ENCODE measurements at places on chromosomes 5 and 9.

GRCh38 chr5:42235241-42235640 is 188.0 kb upstream of the GHR start:
- no peak for DNase-seq

DNA sequence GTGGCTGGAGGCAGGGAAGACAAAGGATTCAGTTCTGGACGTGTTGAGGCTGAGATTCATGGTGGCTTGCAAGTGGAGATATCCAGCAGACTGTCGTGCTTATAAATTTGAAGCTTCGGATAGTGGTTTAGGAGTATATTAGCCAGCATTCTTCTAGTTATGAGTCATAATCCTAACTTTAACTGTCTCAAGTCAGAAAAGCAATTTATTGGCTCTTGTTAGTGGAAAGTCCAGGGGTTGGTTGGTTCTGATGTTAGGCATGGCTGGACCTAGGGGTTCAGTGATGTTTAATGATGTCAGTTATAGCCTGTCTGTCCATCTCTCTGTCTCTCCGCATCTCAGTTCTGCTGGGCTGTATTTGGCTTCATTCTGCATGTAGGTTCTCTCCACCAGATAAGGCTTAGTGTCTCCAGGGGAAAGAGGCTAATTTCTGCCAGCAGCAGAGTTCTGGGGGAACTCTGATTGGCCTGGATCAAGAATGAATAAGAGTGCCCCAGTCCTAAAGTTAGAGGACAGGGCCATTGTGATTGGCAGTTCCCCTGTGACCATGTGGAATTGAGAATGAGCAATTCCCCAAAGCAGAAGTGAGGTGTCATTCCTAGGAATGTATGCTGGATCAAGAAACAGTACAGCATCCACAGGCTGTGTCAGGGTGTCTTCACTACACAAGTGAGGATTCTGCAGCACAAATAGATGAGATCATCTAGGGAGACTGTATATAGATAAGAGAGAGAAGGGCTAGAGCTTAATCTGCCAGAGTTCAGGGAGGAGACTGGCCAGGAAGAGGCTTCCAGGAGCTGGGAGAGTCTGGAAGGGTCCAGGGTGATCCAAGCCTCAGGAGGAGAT is 72.9 kb upstream of the SHB start:
- no peak for DNase-seq

GRCh38 chr5:88841212-88841611 is 41.8 kb downstream of the MEF2C start:
- DNase-seq: no peak

DNA sequence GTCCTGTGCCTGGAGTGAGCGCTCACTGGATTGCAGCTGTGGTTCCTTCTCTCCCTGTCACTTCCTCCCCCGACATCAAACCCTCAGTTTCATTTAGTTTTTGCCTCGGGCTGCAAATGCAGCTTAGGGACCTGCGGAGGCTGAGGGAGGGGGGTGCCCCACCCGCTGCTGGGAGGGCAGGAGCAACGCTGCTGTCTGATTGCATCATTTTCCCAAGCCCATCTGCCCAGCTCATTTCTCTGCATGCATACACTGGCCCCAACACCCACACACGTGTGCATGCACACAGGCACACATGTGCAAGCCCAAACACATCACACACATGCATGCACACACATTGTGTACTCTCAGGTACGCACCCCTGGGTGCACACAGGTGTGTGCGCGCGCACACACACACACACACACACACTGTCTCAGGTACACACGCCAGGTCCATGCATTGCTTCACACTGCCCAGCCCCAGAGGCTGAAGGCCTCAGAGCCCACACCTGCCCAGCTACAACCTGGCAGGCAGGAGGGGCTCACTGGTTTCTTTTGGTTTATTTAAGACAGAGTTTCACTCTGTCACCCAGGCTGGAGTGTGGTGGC is 3.4 kb downstream of the ASS1 start:
- DNase-seq: no peak

- no peak for DNase-seq
These were observed 15.9 kb downstream of the PTAR1 start for GRCh38 chr9:69743930-69744329.

GRCh38 chr5:108543486-108543885 is 161.6 kb upstream of the FBXL17 start:
- DNase-seq: no peak

GRCh38 chr9:33161011-33161588 is 6.0 kb downstream of the B4GALT1 start:
- peak; percentile 60 for DNase-seq

DNA sequence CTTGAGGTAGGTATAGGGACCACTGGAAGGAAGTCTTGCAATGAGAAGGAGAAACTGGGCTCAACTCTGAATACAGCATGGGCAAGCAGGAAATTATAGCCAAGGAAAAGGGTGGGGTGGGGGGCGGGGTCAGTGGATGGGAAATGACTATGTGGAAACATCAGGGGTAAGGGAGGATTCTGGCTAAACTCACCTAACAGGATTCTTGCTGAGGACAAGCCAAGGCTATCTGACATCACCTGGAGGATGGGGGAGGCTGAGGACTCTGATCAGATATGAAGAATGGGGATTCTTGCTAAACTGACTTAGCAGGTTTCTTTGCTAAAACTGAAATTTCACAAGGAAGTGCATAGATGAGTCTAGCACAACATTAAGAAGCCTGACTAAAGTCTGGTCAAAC is 40.8 kb downstream of the CTSL start:
- no peak for DNase-seq

DNA sequence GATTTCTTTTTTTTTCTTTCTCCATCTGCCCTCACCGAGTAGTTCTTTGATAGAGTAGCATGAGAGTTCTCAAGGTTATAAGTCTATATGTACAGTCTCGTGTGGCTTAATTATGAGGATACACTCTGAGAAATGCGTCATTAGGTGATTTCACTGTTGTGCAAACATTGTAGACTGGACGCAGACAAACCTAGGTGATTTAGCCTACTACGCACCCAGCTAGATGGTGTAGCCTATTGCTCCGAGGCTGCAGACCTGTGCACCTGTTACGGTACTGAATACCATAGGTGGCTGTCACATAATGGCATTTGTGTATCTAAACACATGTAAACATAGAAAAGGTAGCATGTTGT is 26.9 kb upstream of the CORO2A start:
- no peak for DNase-seq

GRCh38 chr9:14466429-14466818 is 152.5 kb upstream of the NFIB start:
- DNase-seq: no peak

DNA sequence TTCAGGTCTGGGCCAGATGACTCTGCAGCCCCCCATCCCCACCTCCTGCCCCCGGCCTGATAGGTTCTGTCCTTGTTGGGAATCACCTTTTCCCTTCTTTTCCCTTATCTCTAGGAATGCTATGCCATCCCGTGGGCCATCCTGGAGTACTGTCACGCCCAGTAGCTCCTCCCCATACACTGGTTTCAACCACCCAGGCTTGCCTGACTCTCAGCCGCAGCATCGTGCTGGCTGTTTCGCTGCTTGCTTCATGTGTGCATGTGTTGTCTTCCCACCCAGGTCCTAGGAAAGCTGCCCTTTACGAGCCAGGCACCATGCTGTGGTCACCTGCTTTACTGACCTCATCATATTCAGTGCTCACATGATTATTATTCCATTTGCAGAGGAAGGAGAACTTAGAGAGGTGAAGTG is 71.8 kb downstream of the ANGPTL2 start:
- DNase-seq: no peak

GRCh38 chr5:95331358-95331757 is 46.5 kb upstream of the MCTP1 start:
- DNase-seq: no peak

DNA sequence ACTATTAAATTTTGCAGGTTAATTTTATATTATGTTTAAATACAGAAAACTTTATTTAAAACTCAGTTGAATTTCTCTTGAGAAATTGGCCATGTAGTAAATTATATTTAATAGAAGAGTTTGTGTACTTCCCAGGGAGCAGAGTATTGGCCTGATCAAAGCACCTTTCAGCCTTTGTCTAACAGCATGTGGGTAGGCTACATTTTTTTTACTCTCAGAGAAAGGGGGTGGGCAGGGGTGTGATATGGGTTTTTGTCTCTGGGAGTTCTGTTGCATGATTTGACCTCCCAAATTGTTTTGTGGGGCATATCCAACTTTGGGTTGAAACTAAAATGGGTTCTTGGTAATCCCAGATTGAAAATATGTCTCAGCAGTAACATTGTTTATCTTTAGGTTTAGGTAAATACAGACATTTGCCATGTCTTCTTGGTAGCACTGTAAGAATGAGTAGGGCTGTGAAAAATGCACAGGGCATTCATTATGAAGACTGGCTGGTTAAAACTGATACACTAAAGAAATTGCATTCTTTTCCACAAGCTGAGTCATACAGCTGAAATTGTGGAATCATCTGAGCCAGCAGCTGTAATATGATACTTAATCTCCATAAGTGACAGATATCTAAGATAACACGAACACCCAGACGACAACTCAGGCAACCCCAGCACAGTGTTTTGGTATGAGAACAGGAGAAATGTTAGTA is 75.4 kb upstream of the CDKN2B start:
- no peak for DNase-seq

- DNase-seq: no peak
These were observed 46.5 kb upstream of the CEMIP2 start for GRCh38 chr9:71814815-71815214.

GRCh38 chr5:9265441-9266287 is 280.2 kb downstream of the SEMA5A start:
- no peak for DNase-seq

DNA sequence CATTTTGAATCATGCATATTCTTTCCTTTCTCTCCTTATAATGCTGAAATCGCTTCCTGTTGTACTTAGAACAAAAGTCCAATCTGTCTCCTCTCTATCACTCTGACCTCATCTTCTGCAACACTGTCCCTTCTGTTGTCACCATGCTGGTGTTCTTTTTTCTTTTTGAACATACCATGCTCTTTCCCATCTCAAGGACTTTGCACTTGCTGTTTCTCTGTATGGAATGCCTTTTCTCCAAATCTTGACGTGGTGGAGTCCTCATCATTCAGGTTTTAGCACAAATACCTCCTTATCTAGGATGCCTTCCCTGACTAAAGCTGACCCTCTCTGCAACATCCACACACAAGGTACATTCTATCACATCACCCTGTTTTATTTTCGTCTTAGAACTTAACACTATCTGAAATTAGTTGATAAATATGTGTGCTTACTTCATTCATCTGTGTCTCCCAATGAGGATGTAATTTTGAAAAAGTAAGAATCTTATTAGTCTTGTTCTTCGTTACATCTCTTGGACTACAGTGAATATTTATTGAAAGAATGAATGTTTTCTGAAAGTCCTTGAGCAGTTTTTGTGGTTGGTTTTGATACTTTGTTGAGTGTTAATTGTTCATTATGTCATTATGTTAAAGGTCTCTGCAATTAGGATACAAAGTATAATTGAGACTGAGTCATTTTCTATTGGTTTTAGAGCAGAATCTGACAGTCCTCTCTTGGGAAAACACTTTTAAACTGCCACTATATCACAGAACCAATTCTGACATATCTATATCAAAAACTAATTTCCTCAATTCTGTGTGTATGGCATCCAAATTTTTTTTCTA is 145.3 kb upstream of the RASA1 start:
- DNase-seq: no peak

- DNase-seq: no peak
These were observed 129.0 kb downstream of the PAPPA start for GRCh38 chr9:116282597-116282996.

DNA sequence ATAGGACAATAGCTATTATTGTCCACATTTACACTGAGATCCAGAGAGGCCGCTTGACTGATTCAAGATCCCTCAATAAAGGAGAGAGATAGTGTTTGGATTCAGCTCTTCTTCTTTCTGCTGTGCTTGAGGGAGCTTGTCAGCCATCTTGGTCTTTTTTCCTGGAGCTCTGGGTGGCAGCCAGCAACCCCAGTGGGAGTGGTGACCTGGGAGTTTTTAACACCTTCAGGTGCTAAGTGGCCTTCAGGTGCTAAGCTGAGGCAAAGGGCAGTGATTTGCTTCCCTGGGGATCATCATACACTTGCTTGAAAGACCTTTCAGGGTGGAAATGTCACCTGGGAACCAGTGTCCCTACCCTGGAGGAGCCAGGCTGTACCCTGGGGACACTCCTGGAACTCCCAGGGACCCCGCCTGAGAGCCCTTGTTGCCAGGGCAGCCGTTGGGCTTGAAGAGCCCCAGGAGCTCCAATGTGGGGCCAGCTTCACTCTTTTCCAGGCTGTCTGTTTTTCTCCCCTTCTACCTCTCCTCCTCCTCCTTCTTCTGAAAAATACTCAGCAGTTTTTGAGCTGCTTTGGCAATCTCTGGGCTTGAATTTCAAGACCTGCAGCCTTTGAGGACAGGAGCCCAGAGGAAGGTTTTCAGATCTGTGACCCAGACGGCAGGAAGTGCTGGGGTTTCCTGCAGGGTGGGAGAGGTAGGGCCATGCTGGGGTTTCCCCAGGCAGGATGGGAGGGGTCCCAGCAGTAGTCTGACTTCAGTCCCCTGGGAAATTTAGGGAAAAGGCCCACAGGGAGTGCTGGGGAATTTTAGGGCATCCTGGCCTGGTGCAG is 59.7 kb downstream of the FGF18 start:
- DNase-seq: no peak

- no peak for DNase-seq
These were observed 76.2 kb upstream of the ANKRD55 start for GRCh38 chr5:56309262-56309826.

DNA sequence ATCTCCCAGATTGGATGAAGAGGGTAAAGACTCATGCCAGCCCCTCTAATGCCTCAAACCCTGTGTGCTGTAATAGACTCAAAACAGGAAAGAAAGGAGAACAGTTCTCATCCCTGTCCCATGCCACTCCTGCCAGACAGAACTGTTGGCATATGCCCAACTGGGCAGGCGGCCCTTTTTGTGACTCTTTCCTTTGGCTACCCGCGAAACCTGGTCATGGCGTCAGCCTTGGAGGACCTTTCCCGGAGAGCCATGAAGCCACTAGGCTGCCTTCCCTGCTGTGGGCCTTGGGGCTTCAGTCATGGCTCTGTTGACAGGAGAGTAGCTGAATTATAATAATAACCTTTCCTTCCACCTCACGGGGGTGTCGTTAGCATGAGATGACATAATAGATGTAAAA is 75.9 kb upstream of the SEMA6A start:
- DNase-seq: no peak

DNA sequence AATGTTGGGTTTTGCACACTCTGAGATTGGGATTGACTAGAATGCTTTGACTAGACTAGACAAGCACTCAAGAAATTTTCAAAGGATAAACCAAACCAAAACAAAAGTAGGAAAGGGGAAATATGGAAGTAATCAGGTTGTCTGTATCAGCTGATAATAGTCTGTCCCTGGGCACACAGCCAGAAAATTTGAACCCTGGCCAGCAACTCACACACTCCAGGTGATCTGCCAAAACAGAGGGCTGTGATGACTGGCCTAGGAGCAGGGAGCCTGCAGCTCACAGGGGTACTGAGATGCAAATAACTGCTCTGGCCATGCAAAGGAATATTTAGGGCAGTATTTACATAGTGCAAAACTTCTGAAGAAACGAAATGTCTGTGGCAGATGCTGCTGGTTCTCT is 112.3 kb upstream of the SMIM23 start:
- no peak for DNase-seq

All from immature natural killer cell (primary cell).